ENCODE measurements at places on chromosomes 3 and 15. TPM values are rescaled to one million over a fixed set of nuclear protein-coding genes. Genes with fewer than 3 reads are reported as not detected.

GRCh38 chr15:40595773-40596172 lies 1.7 kb downstream of the KNL1 start:
- H3K36me3 ChIP-seq: no peaks in the 10 kb centered on the region
- H3K4me1 ChIP-seq: no peaks in the 10 kb centered on the region
- no peaks in the 10 kb centered on the region for H3K27me3 ChIP-seq
- DNase-seq: no peak
- H3K27ac ChIP-seq: no peak overlapping the region

HEXA gene
- 185 TPM for total RNA-seq

ZNF106 gene
- 118 TPM for total RNA-seq

C15orf62 gene
- total RNA-seq: 0.96 TPM

- H3K27me3 ChIP-seq: no peaks in the 10 kb centered on the region
- H3K36me3 ChIP-seq: no peaks in the 10 kb centered on the region
- no peaks in the 10 kb centered on the region for H3K4me1 ChIP-seq
- H3K4me3 ChIP-seq: no peak overlapping the region
- no peak overlapping the region for H3K27ac ChIP-seq
These were observed 33.6 kb upstream of the ETV5 start for GRCh38 chr3:186142393-186142932.

DNA sequence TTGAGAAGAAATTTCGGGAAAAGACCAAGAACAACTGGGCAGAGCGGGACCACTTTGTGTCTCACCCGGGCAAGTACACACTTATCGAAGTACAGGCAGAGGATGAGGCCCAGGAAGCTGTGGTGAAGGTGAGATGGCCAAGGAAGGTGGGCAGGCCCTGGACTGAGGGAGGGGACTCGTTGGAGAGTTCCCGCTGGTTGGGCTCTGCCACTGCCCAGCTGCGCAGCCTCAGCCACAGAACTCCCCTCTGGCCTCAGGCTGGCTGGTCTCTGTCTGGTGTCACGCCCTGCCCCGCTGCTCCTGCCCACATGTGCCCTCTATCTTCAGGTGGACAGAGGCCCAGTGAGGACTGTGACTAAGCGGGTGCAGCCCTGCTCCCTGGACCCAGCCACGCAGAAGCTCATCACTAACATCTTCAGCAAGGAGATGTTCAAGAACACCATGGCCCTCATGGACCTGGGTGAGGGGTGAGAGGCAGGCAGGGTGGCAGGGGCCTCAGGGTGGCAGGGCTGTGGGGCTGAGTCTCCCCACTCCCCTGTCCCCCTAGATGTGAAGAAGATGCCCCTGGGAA lies 2.4 kb downstream of the PARP3 start:
- peak; percentile 59 for DNase-seq
- H3K4me3 ChIP-seq: no peak overlapping the region
- H3K27me3 ChIP-seq: no peaks in the 10 kb centered on the region
- H3K27ac ChIP-seq: no peak overlapping the region

DNA sequence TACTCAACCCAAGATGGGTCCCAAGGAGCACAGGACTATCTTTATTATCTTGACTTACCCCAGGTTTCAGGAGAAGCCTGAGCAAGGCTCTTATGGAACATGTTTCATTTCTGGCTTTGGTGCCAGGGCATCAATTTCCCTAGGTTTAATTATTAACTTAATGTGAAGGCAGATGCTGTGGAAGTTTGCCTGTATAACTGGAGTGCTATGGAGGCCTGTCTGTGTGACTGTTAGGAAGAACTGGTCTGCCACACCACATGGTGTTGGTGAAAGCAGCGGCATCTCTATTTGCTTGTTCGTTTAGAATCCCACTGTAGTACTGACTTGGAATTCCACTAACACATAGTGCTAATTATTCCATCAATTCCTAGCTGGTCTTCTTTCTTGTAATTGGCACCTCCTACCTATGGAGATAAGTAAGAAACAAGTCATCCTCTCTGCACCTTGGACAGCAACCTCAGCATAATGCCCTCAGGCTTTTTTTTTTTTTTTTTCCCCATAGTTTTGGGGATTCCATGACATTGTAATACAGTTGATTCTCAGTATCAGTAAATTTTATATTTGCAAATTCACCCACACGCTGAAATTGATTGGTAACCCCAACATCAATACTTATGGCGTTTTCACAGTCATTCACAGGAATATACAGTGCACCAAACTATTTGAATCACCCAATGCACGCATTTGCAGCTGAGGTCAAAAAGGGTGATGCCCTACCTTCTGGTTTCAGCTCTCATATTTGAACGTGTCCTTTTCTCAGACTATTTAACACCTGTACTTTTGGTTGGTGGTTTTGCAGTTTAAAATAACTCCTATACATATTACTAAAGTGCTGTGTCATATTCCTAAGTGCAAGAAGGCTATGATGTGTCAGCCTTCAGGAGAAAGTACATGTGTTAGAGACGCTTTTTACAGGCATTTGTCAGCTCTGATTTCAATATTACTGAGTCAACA lies 772.8 kb upstream of the LMCD1 start:
- H3K4me3 ChIP-seq: no peak overlapping the region
- H3K27ac ChIP-seq: no peak overlapping the region
- no peaks in the 10 kb centered on the region for H3K27me3 ChIP-seq

ESYT3 gene
- total RNA-seq: 66.4 TPM

C3orf62 gene
- 6.8 TPM for total RNA-seq

- peaks cover 69% of the 10 kb centered on the region for H3K36me3 ChIP-seq
- H3K4me1 ChIP-seq: no peaks in the 10 kb centered on the region
- no peak overlapping the region for H3K4me3 ChIP-seq
- DNase-seq: no peak
- no peaks in the 10 kb centered on the region for H3K27me3 ChIP-seq
These were observed 27.2 kb upstream of the WDR5B start for GRCh38 chr3:122443090-122443489.

- H3K4me3 ChIP-seq: no peak overlapping the region
- no peaks in the 10 kb centered on the region for H3K27me3 ChIP-seq
These were observed 2.8 kb upstream of the DNAH1 start for GRCh38 chr3:52313188-52313773.

- peaks cover 10% of the 10 kb centered on the region for H3K4me1 ChIP-seq
- H3K27me3 ChIP-seq: no peaks in the 10 kb centered on the region
- no peak overlapping the region for H3K4me3 ChIP-seq
- no peak for DNase-seq
These were observed 25.8 kb downstream of the EFCAB12 start for GRCh38 chr3:129402616-129403015.

- no peaks in the 10 kb centered on the region for H3K27me3 ChIP-seq
- H3K4me3 ChIP-seq: no peak overlapping the region
- H3K4me1 ChIP-seq: no peaks in the 10 kb centered on the region
- DNase-seq: peak; percentile 30
These were observed 81.4 kb upstream of the KLF13 start for GRCh38 chr15:31245135-31245689.

- H3K27ac ChIP-seq: no peak overlapping the region
- no peaks in the 10 kb centered on the region for H3K4me1 ChIP-seq
- no peaks in the 10 kb centered on the region for H3K36me3 ChIP-seq
- H3K27me3 ChIP-seq: no peaks in the 10 kb centered on the region
- H3K4me3 ChIP-seq: no peak overlapping the region
These were observed 274.4 kb upstream of the UMPS start for GRCh38 chr3:124455891-124456290.

DNA sequence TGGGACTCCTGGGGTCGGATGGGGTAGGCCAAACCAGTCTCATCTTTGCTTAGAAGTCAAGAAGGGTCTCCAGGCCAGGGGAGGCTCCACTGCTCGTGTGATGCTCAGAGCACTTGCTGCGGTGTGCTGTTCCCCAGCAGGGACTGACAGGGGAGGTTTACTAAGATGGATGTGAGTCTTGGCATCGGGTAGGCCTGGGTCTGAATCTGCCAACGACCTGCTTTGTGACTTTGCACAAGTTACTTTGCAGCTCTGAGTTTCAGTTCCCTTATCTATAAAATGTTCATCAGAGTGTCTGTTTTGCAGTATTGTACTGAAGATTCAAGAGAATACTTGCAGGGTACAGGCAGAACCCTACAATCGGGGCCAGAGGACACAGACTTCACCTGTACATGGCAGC lies 17.3 kb upstream of the CDCP1 start:
- H3K4me1 ChIP-seq: peaks cover 9% of the 10 kb centered on the region
- no peaks in the 10 kb centered on the region for H3K27me3 ChIP-seq
- DNase-seq: no peak
- no peaks in the 10 kb centered on the region for H3K36me3 ChIP-seq

GRCh38 chr15:75849167-75849566 lies 5.9 kb downstream of the UBE2Q2 start:
- no peak overlapping the region for H3K4me3 ChIP-seq
- H3K27ac ChIP-seq: no peak overlapping the region
- peaks cover 24% of the 10 kb centered on the region for H3K4me1 ChIP-seq
- no peak for DNase-seq

DNA sequence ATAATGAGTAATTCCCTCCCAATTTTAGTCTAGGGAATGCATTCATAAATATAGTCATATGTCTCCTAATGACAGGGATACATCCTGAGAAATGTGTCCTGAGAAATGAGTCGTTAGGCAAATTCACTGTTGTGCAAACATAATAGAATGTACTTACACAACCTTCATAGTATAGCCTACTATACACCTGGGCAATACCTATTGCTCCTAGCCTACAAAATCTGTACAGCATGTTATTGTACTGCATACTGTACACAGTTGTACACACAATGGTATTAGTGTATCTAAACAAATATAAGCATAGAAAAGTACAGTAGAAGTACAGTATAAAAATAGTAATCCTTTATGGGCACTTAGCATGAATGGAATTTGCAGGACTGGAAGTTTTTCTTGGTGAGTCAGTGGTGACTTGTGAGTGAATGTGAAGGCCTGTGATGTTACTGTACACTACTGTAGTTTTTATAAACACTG lies 6.6 kb downstream of the DTWD1 start:
- H3K27ac ChIP-seq: no peak overlapping the region
- H3K36me3 ChIP-seq: peaks cover 26% of the 10 kb centered on the region
- H3K4me1 ChIP-seq: peaks cover 8% of the 10 kb centered on the region
- H3K4me3 ChIP-seq: no peak overlapping the region

CFAP100 gene
- total RNA-seq: not detected

DNA sequence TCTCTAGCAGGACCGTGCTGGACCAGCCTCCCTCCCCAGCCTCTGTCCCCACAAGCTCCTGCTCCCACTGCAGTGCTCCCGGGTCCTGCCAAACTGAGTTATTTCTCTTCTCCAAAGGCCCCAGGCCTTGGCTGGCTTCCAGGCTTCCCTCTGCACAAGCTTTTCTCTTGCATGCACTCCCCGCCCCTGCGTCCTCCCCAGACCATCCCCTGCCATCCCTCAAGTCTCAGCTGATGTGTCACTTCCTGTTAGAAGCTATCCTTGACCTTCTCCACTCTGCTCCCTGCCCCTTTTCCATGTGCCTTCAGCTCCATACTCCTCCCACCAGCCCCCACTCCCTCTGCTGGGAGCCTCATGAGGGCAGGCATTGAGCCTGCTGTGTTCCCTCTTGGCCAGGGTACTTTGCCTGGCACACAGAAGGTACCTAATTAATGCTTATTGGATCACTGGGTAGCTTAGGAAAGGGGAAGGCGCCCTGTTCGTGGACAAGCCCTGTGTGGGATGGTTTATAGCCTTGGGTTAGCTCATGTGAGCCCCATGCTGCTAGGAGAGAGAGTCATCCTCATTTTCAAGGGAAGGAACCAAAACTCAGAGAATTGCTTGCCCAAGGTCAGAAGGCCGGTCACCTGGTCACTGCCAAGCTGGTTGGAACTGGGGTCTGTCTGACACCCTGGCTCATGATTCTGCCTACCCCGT lies 56.4 kb downstream of the FEM1B start:
- DNase-seq: peak; percentile 81
- peaks cover 19% of the 10 kb centered on the region for H3K4me1 ChIP-seq
- H3K36me3 ChIP-seq: no peaks in the 10 kb centered on the region

DNA sequence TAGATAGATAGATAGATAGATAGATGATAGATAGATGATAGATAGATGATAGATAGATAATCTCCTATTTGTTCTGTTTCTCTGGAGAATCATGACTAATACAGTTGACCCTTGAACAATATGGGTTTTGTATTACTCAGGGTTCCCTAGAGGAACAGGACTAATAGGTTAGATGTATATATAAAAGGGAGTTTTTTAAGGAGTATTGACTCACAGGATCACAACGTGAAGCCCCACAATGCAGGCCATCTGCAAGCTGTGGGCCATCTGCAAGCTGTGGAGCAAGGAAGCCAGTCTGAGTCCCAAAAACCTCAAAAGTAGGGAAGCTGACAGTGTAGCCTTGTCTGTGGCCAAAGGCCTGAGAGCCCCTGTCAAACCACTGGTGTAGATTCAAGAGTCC lies 67.6 kb downstream of the PYDC2 start:
- DNase-seq: no peak
- H3K4me1 ChIP-seq: no peaks in the 10 kb centered on the region
- no peak overlapping the region for H3K27ac ChIP-seq
- H3K36me3 ChIP-seq: no peaks in the 10 kb centered on the region
- H3K4me3 ChIP-seq: no peak overlapping the region
- no peaks in the 10 kb centered on the region for H3K27me3 ChIP-seq

TMEM207 gene
- total RNA-seq: not detected

APBA2 gene
- 4.2 TPM for total RNA-seq

- H3K27ac ChIP-seq: peak overlapping the region; percentile 60
- no peaks in the 10 kb centered on the region for H3K27me3 ChIP-seq
- no peaks in the 10 kb centered on the region for H3K36me3 ChIP-seq
- no peak overlapping the region for H3K4me3 ChIP-seq
- peaks cover 11% of the 10 kb centered on the region for H3K4me1 ChIP-seq
- DNase-seq: no peak
These were observed 235.1 kb downstream of the UACA start for GRCh38 chr15:70528270-70528706.

FRMD5 gene
- 1.2 TPM for total RNA-seq

UACA gene
- total RNA-seq: 39.9 TPM

DNA sequence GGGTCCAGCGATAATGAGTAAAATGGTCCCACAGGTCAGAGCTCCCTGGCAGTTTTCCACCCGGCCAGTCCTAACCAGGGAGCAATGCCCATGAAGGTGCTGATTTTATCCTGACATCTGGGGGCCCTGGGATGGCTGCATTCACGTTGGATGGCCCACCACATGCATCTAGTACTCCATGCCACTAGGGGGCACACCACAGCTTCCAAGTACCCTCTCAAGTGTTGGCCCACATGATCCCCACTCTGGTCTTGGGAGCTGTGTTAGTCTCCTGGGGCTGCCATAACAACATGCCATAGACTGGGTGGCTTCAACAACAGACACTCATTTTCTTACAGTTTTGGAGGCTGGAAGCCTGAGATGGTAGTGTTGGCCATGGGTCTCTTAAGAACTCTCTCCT lies 225.5 kb downstream of the SLCO3A1 start:
- H3K4me3 ChIP-seq: no peak overlapping the region
- H3K4me1 ChIP-seq: peaks cover 45% of the 10 kb centered on the region
- H3K27ac ChIP-seq: no peak overlapping the region
- DNase-seq: no peak
- no peaks in the 10 kb centered on the region for H3K27me3 ChIP-seq

ARPP19 gene
- total RNA-seq: 156 TPM

All from upper lobe of right lung (tissue), 1 donor.